ENCODE measurements at places on chromosomes 11 and 22.

GRCh38 chr11:117197516-117198456 is 1.4 kb upstream of the TAGLN start:
- DNase-seq: no peak

- no peak for DNase-seq
Observed at GRCh38 chr11:128210148-128210940, 377.0 kb downstream of the ETS1 start.

DNA sequence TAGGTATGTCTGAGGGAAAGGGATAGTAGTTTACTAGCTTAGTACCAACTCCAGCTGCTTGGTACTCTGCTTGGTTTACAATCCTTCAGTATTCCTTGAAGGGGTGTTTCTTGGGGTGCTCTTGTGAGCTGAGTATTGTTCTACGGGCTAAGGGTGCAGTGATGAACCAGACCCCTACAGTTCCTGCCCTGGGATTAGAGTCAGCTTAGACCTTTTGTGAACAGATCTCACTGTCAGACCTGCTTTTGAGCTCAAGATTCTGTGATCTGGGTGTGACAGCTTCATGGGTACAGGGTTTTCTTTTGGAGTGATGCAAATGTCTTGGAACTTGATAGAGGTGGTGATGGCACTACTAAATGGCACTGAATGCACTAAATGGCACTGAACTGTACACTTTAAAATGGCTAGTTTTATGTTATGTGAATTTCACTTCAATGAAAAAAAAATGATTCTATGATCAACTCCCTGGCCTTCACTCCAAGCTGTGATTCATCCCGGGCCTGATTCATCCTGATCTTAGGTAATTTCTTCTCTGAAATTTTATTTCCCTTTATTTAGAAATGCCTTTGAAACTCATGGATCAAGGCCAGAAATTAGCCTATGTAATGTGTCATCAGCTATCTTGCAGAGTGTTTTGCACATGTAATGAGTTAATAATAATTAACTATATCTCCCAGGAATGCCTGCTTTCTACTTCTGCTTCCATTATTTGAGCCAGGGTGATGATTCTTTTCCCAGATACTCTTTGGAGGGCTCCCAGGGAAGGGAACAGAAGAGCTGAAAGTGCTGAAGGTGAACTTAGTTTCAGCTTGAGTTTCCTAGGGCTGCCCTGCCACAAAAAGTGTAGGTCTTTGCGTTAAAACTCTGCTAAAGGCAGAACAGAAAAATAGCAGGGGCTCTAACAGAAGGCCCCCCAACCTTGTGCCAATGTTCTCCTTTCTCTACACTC is 87.9 kb downstream of the NCAM1 start:
- no peak for DNase-seq

GRCh38 chr11:110380836-110381622 is 48.7 kb upstream of the FDX1 start:
- DNase-seq: no peak

- no peak for DNase-seq
Observed at GRCh38 chr11:125959931-125960330, 14.1 kb downstream of the VSIG10L2 start.

DNA sequence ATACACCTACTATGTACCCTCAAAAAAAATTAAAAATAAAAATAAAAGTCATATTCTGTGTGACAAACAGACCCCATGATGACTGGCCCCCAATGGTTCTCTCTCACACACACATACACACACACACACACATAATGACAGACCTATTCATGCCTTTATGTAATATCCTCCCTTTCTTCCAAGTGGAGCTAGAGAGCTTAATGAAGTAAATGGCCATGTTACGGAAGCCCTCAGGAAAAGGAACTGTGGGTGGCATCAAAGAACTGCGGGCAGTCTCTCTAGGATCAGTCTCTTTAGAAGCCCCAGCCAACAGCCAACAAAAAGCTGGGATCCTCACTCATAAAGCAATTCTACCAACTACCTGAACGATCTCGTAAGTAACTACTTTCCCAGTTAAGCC is 125.5 kb downstream of the SIK3 start:
- DNase-seq: no peak

GRCh38 chr11:30045921-30046577 is 29.2 kb upstream of the KCNA4 start:
- DNase-seq: no peak
